ENCODE measurements at places on chromosomes 1 and 21.

- DNase-seq = no peak
These were observed 112.6 kb upstream of the ADAR start for GRCh38 chr1:154720328-154721297.

DNA sequence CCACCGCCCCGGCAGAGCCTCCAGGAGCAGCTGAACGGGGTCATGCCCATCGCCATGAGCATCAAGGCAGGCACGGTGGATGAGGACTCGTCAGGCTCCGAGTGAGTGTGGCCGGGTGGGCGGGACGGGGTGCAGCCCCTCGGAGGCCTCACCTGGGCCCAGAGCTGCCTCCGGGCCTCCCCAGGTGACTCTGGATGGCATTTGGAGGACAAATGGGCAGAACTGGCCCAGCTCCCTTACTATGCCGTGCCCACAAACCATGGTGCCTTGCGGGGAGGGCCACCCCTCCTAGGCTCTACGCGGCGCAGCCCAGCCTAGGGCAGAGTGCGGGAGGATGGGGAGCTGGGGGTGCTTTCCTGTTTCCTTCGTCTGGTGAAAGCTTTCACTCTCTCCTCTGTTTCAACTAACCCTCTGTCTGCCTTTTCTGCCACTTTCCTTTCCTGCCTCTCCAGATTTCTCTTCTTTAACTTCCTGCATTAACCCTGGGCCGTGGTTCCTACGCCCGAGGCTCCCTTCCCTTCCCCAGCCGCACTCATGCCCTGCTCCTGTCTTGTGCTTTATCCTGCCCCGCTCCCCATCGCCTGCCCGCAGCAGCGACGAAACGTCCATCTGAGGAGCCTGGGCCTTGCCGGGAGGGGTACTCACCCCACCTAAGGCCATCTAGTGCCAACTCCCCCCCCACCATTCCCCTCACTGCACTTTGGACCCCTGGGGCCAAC is 9.2 kb downstream of the PSRC1 start:
- DNase-seq = no peak

GRCh38 chr1:223849352-223850254 is 3.9 kb upstream of the TP53BP2 start:
- no peak for DNase-seq

DNA sequence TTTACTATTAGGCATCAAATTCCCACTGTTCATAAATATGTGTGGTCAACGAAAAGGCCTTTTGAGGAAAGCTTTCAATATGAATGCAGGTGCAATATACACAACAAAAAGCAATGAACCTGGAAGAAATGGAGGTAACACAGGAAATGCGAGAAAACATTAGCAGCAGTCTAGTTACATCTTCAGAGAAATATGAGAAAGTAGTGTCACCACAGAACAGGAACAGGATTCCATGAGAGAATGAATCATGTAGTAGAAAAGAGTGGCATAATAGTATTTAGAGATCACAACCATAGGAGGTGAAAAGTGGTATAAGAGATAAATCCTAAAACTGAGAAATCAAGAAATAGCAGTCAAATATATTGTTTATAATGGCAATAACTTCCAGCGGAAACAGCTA is 103.7 kb downstream of the AK5 start:
- no peak for DNase-seq

DNA sequence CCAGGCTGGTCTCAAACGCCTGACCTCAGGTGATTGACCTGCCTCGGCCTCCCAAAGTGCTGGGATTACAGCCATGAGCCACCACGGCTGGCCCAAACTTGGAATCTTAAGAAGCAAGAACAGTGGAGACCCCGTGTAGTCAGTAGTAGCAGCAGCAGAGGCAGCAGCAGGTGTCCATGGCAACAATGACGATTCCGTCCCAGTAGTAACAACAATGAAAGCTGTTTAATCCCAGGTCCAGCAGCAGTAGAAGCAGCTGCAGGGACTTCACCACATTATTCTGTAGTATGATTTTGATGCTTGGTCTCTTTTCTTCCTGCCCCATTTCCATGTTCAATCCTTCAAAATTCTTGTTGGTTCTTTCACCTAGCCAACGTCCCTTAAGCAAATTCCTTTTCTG is 69.6 kb upstream of the KCTD3 start:
- no peak for DNase-seq

- DNase-seq = no peak
These were observed 62.2 kb downstream of the GORAB start for GRCh38 chr1:170594066-170594626.

GRCh38 chr1:109294481-109294880 is 11.5 kb upstream of the PSRC1 start:
- no peak for DNase-seq

GRCh38 chr1:36894824-36895223 is 139.5 kb downstream of the GRIK3 start:
- DNase-seq = no peak
